Spinal cord (tissue), 10 donors: ENCODE measurements at places on chromosomes 5 and 9. TPM values are rescaled to one million over a fixed set of nuclear protein-coding genes. Genes with fewer than 3 reads are reported as not detected.

DNA sequence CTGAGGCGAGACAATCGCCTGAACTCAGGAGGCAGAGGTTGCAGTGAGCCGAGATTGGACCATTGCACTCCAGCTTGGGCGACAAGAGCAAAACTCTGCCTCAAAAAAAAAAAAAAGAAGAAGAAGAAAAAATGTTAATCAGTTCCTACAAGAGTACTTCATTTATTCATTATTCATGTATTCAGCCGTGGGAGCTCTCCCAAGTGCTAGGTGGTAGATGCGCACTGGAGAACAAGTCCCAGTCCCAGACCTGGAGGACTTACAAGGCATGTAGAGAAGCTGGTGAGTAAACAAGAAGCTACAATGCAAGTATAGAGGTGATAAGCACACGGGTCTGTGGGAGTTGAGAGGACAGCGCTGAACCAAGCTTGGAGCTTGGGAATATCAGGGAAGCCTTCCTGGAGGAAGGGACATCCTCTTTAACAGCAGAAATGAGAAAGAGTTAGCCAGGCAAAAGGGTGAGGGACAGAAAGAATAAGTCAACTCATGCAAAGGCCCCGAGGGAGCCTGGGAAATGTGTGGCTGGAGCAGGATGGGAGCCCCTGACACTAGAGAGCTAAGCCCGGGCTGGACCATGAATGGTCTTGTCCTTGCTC, 17.4 kb upstream of the AQP7 start:
- no peak for DNase-seq

- no peak for DNase-seq
These were observed 200.8 kb downstream of the DIRAS2 start for GRCh38 chr9:90441814-90442213.

The DBH gene
- not detected for total RNA-seq

GRCh38 chr5:77640589-77641396, 2.3 kb upstream of the OTP start:
- no peak for DNase-seq

DNA sequence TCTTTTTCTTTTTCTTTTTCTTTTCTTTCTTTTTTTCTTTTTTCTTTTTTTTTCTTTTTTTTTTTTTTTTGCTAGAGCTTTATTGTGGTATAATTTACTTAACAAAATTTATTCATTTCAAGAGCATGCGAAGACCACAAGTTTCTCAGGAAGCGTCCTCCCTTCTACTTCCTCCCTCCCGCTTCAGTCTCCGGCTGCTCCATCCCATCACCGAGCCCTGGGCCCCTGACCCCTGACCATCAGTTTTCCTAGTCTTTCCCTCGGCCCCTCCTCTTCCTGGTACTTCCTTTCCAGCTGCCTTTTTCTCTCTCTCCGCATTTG, 34.7 kb downstream of the C9orf152 start:
- DNase-seq: no peak

The GPX8 gene
- total RNA-seq: 39.4 TPM

The UBAP2 gene
- 33.1 TPM for total RNA-seq
